Renal pelvis (tissue), 12 donors: ENCODE measurements at places on chromosomes 5 and 9. TPM values are rescaled to one million over a fixed set of nuclear protein-coding genes. Genes with fewer than 3 reads are reported as not detected.

The HAVCR2 gene
- 11.5 TPM for polyA plus RNA-seq

The ADAMTS6 gene
- polyA plus RNA-seq, result 2.6 TPM

The KIF12 gene
- 191 TPM for polyA plus RNA-seq

- DNase-seq, result no peak
Observed at GRCh38 chr9:82334286-82334685, 345.7 kb downstream of the SPATA31D1 start.

The ANXA2R gene
- 0.62 TPM for polyA plus RNA-seq
